ENCODE measurements at places on chromosomes 4 and X.

DNA sequence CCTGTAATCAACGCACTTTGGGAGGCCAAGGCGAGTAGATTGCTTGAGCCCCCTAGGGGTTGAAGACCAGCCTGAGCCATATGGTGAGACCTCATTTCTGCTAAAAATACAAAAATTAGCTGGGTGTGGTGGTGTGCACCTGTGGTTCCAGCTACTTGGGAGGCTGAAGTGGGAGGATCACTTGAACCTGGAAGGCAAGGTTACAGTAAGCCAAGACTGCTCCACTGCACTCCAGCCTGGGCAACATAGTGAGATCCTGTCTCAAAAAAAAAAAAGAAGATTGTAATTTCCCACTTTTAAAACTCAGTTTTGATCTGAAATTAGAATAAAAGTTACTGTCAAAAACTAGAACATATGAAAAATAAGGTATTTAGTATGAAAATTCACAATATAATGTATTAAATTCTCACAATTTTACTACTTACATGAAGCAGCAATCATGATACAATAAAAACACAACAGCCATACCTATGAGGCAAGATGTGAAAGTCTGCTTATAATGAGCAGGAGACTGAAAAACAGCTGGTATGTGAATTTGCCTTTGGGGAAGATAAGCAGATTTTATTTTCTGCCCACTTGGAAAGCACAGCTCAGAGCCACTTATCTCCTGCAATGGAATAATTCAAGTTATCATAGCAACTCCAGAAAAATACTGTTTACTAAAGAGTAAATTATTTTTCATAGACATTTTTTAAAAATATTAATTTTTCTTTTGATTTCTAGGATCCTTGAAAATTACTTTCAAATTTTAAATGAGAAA, 50.6 kb downstream of the ZGRF1 start:
- DNase-seq: no peak

GRCh38 chr4:147546349-147546748, 65.5 kb downstream of the EDNRA start:
- no peak for DNase-seq

- no peak for DNase-seq
Observed at GRCh38 chr4:29983890-29984289, 736.3 kb upstream of the PCDH7 start.

- DNase-seq: no peak
Observed at GRCh38 chr4:105120626-105121025, 26.1 kb upstream of the TET2 start.

DNA sequence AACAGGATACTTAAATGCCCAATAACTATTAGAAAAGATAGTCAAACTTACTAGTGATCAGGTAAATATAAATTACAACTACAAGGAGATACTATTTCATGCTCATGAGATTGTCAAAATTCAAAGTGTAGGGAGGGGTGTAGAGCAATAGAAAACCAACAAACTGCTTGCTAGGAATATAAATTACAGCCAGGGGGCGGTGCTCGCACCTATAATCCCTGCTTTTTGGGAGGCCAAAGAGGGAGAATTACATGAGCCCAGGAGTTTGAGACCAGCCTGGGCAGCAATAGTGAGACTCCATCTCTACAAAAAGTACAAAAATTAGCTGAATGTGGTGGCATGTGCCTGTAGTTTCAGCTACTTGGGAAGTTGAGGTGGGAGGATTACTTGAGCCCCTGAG, 556.5 kb upstream of the NR3C2 start:
- DNase-seq: no peak

DNA sequence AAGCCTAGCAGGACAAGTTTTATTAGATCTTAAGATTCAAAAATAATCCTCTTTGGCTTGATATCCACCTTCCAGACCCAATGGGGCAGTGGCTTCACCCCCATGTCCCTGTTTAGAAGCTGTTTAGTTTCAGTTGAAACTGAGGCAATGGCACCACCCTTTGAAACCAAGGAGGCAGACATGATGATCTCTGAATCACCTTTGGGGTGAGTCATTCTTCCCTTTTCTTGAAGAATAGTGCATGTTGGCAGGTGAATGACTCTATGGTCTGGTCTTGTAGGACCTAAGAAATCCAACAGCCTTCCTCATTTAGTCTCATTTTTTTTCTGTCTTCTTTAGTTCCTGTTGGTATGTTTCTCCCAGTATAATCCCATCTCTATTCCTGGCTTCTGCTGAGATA, 29.5 kb upstream of the BMP15 start:
- DNase-seq: no peak

GRCh38 chr4:2935762-2936743, 27.2 kb downstream of the NOP14 start:
- DNase-seq: peak; percentile 38
